ENCODE measurements at places on chromosomes 12 and 14.

DNA sequence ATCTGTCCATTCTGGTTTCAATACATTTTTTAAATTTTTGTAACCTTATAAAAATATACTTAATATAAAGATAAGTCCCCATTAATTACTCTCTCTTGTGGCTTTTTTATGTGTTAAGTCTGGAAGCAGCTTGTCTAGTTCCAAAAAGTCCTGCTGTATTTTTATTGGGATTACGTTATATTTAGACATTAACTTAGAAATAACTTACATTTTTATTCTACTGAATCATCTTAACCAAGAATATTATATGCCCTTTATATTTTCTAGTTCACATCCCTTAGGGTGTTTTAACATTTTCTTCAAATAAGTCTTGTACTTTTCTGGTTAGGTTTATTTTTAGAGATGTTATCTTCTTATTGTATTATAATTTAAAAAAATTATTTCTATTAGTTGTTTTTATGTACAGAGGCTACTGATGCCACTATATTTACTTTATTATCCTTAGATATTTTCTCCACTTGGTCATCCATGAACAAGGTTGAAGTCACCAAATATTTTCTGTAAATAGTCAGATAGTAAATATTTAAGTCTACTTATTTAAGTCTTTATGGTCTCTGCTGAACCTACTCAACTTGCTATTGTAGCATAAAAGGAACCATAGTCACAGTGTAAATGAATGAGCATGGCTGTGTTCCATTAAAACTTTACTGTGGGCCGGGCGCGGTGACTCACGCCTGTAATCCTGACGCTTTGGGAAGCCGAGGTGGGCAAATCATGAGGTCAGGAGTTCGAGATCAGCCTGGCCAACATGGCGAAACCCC, 132.4 kb upstream of the NEDD1 start:
- no peak for DNase-seq

DNA sequence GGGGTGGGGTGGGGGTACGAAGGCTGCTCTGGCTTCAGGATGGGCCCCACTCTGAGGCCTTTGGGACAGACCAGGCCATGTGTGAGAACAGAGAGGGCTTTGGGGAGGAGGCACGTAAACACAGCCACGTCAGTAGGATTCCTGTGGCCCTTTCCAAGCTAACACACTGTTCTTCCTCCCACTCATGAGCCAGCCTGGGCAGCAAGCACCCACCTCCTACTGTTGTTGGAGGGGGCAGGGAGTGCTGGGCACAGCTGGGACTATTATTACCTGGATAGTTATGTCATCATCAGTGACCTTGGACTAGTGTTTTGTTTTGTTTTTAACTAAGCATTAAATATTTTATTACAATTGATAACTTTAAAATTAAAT, 5.3 kb downstream of the CHGA start:
- no peak for DNase-seq

DNA sequence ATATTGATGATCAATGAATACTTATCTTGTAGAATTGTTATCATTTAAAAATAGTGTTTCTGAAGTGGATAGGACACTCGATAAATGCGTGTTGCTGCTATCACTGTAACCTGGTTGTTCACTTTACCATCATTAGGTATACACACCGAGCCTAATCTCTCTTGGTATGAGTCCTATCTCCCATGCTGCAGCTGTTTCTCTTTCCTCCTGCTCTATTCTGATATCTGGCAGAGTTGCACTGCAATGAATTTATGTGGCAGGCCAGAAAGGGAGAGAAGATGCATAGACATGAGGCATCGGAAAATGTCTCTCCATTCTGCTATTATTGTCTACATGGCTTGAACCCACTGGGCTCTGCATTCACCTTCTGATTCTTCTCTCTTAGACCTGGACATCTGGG, 26.7 kb downstream of the KCNK10 start:
- no peak for DNase-seq

DNA sequence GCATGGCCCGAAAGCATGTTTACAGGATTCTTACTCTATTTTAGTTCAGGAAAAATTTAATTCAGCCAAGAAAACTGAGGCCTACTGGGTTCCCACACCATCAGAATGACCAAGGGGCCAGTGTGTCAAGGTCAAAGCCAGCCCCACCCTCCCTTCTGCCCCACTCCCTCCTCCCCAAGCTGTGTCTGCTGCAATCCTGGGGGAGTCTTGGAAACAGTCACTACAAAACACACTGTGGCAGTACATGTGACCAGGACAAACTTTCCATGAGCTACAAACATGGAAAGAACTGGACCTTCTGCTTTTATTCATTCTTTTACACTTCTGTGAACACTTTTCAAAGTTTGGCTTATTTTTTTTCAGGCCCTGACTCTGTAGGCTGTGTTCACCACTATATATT, 1228.8 kb upstream of the TMEM132C start:
- DNase-seq, result no peak

- DNase-seq, result no peak
These were observed 131.3 kb upstream of the CPSF6 start for GRCh38 chr12:69108037-69108436.

DNA sequence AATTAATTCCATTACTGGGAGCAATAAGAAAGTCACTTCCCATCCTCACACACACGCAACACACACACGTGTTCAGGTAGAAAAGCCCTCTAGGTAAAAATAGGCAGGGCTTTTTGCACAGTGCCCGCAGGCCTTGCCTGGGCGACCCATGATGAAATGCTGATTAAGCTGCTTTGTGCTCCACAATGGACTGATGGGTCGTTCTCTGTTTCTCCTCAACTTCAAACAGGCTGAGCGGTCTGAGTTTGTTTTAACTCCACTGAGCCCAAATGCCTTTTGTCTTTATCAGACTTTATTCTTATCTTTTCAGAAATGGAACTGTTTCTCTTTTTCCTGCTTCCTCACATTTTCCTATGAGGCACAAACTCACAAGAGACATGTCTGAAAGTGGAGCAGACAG, 9.4 kb upstream of the DACT1 start:
- DNase-seq, result no peak

DNA sequence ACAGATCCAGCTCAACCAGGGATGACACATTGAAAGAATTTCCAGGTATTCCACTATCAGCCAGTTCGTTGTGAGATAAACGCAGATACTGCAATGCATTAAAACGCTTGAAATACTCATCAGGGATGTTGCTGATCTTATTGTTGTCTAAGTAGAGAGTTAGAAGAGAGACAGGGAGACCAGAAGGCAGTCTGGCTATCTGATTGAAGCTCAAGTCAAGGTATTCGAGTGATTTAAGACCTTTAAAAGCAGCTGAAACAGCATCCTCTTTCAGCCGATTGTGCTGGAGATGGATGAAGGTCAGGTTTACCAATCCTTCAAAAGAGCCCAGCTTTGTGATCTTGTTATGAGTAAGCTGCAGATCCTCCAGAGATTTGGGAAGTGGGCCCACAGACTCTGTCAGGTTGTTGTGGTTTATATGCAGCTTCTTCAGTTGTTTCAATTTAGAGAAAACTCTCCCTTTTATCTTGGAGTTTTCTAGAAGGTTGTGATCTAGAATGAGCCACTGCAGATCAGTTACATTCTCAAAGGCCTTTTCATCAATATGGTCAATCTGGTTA, 3.0 kb downstream of the LUM start:
- no peak for DNase-seq

DNA sequence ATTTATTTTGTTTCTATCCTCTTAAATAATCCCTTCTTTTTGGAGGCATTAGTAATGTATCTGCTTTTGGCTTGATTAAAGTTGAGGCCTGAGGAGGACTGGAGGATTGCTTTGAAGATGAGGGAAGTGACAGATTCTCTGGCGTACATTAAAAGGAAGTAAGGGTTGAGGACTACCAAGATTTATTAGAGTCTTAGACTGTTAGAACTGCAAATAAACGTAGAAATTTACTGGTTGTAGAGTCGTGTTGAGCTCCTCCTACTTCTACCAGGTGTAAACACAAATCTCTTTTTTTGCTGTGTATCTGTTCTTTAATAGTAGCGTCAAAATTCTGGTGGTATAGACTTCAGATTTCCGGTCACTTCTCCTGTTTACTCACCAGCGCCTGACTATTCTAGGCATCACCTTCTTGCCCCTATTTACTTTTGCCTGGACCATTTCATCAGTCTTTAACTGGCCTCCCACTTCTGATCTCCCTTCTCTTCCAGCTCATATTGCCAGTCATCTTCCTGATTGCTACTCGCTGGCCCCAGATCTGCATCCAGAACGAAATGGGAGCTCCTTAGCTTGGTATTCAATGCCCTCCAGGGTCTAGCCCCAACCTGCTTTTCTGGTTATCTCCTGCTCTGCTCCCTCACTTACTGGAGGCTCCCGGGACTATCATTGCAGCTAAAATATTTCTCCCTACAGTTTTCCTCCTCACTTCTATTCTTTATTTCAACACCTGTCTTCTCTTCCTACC, 8.4 kb upstream of the EID3 start:
- DNase-seq, result no peak

GRCh38 chr14:75543253-75543652, 21.0 kb downstream of the BATF start:
- DNase-seq, result no peak

- no peak for DNase-seq
These were observed 34.3 kb downstream of the DHRS2 start for GRCh38 chr14:23670481-23670880.

GRCh38 chr14:23174296-23175184, 8.9 kb downstream of the SLC7A8 start:
- no peak for DNase-seq

- no peak for DNase-seq
These were observed 17.0 kb downstream of the TMPRSS12 start for GRCh38 chr12:50859621-50860310.

- DNase-seq, result no peak
These were observed 230.2 kb downstream of the BCL11B start for GRCh38 chr14:99041820-99042174.

DNA sequence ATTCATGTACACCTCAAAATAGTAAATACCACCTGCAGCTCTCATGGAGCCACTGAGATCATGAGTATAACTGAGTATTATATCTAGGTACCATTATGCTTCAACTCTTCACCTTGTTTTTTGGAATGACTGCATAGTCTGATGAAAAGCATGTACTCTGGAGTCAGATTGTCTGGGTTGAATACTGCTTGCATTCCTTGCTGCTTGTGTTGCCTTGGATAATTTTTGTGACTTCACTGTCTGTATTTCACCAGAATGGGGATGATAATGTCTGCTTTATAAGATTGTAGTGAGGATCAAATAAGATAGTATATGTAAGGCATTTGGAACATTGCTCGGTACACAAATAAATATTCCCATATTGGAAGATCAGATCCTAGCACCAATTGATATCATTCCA, 54.2 kb downstream of the SUSD6 start:
- DNase-seq, result no peak

- DNase-seq, result no peak
These were observed 414.0 kb upstream of the FLRT2 start for GRCh38 chr14:85115921-85116320.

- DNase-seq, result no peak
These were observed 163.4 kb upstream of the TMEM260 start for GRCh38 chr14:56416213-56416612.

DNA sequence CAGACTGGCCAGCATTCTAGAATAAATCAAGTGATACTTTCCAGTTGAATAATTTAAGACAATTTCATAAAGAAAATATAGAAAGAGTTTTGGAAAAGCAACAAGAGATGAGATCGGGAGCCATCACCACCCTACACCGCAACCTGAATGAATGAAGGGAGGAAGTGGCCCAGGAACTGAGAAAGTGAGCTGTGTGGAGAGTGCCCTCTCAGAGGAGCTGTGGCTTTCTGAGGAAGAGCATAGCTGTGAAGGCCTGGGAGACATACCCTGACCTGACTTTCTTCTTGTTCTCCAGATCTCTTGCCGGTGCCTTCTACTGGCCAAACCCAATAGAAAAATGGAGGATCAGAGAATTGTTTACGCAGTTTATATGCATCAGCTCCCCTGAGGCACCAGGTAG, 79.3 kb upstream of the TSPAN8 start:
- DNase-seq, result no peak

GRCh38 chr12:24562771-24563431, 386.0 kb downstream of the BCAT1 start:
- DNase-seq, result no peak

DNA sequence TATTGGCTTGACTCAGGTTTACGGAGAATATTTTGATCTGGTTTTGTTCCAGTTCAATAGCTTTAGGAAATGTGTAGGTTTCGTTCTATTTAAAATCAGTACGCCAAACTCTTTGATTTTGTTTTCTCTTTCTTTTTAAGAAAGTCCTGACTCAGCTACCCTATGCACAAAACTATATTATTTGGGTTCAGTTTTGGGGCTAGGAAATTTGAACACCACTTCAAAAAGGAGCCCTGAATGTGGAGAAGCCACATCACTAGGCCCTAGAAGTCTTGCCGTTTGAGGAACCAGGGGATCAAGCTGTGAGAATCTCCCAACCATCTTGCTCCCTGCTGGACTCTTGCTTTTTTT, 168.2 kb upstream of the BCL2L14 start:
- DNase-seq, result no peak

DNA sequence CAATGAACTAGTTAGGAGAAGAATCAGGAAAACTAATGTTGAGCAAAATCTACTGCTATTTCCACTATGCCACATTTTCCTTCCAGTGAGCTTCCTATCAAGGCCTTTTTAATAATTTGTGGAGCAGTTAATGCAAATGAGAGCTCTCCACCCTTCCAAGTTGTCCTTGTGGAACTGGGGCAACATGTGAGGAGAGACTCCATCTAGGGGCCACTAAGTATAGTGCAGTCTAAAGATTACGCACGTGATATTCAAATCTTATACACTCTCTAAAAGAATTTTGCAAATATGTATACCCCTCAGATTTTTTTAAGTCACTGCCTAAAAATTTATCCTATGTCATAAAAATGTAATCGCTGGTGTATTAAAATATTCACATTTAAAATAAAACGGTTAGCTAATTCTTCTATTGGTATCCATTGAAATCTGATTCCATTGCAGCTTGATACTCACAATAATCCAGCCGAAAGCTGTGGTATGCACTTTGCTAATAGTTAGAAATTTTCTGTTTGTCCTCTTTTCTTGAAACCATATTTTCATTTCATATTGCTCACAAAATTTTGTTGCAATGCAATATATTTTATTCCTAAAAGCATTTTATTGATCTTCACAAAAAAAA, 100.1 kb downstream of the PAH start:
- DNase-seq, result peak; percentile 20

DNA sequence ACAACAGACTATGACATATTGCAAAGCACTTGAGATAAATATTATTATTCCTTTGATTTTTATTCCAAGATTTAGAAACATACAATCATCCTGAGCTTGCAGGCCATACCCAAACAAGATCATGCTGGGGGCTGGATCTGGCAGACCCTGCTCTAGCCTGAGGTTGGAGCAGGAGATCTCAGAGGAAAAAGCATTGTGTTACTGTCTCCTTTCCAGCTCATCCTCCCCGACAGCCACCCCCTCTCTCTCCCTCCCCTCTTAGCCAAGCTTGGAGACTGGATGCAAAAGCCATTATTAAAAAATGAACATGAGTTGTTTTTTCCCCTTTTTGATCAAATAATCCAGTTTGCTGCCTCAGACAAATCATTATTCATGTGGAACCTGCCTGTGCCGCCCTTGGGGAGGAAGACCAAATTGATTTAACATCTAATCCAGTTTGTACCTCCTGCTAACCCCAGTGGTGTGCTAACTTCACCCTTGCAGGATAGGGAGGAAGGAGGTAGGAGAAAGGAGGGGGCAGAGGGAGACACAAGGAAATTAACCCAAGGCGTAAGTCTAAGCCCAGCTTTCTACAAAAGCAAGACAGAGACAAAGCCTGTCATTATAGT, 565.8 kb upstream of the TBX3 start:
- DNase-seq, result no peak

GRCh38 chr12:207804-208203, 6.2 kb downstream of the SLC6A12 start:
- DNase-seq, result no peak
